Pulmonary artery endothelial cell (primary cell): ENCODE measurements at places on chromosomes 3 and 15. TPM values are rescaled to one million over a fixed set of nuclear protein-coding genes. Genes with fewer than 3 reads are reported as not detected.

SUCNR1 gene
- total RNA-seq, result under 0.01 TPM in 1 of 2 replicates, not detected in the other

VIPR1 gene
- 1.9 and 4.5 TPM in 2 replicates for total RNA-seq

GRCh38 chr3:177447938-177448337, 250.7 kb upstream of the TBL1XR1 start:
- DNase-seq, result no peak

- DNase-seq, result no peak
Measured at GRCh38 chr3:134873789-134874188, 78.7 kb downstream of the EPHB1 start.

DNA sequence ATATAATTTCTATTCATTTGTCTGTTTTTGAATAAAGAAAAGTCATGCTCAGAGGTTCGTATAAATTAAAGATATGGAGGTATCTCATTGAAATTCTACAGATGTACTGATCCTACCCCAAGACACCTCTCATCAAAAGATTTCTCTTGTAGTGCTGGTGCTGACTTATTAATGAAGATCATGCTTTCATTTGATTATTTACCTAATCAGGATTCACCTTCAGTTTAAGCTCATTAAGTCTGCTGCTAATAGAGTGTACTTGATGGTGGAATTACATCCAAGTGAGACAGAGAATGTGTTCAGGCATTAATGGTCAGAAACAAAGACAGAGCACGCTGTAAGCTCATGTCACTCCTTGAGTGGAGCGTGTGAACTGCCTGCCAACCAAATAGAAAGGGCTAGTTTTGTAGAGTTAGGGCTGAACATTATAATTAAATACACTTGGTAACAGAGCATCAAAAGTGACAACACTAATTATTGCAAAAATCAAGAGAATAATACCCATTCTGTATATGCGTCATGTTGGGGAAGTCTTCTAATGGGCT, 45.5 kb downstream of the KBTBD12 start:
- DNase-seq, result no peak

DNA sequence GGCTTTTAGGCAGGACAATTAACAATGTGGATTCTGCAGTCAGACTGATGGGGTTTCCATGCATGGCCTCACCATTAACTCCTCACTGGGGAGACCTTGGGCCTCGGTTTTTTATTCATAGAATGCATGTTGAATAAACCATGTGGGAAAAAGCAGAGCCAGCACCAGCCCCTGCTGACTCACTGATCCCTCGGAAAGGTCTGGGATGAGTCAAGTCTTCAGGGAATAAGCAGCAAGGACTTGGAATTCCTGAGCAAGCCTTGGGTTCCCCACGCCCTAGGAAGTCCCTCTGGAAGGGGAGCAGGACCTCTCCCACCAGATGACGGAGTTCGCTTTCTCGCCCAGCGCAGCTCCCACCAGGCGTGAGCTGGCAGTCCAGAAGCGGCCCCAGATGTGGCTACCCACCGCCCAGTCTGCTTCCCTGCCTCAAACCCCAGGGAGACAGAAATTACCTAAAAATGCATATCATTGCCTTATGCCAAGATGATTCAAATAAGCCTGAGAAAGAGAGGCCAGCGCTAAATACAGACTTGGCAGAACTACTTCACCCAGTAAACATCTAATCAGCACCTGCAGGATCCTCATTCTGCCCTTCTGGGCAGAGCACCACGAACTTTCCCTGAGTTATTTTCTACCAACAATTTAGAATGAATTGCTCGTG, 45.4 kb downstream of the BTD start:
- peak; percentile 99 for DNase-seq

GRCh38 chr3:113832477-113833164, 6.0 kb upstream of the GRAMD1C start:
- DNase-seq, result no peak
